ENCODE measurements at places on chromosomes 5 and 9.

GRCh38 chr9:95131023-95131943, 186.2 kb downstream of the FANCC start:
- DNase-seq: peak; percentile 56

DNA sequence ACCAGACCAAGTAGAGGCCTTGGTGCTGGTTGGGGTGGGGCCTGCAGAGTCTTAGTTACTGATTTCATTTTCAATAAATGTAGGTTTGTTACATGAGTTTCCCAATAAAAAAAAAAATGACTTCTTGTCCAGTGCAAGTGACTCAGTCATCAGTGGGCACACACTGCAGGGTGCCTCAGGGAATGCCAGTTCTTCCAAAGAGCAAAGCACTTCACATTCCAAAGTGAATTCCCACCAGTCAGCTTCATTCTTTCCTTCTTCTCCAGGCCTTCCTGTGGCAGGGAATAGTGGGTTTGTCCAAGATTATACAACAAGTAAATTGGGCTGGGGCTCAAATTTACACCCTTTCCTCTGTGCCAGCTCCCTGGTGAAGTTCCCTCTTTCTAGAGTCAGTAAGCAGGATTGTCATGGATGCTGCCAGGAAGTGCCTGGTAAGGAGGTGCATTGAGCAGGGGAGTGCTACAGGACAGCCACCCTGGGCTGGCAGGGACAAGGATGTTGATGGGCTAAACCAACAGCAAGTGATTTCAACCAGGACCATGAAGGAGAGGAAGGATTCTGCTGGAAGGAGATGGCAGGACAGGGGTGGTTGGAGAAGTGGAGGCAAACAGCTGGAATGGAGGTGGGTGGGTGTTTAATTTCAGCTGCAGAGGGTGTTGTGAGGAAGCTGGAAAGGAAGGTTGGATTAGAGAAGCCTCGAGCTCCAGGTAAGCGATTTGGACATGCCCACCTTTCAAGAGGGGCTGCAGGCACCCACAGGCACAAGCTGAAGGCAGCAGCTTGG, 3.7 kb upstream of the B4GALT7 start:
- DNase-seq: no peak

DNA sequence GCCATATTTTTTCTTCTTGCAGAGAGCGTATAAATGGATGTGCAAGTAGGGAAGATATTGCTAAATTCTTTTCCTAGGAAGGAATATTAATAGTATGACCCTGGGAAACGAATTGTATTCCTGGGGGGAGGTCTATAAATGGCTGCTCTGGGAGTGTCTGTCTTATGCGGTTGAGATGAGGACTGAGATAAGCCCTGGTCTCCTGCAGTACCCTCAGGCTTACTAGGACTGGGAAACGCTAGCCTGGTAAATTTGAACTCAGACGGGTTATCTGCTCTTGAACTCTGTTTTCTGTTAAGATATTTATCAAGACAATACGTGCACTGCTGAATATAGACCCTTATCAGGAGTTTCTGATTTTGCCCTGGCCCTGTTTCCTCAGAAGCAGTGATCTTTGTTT, 1126.4 kb upstream of the C9orf72 start:
- no peak for DNase-seq

- no peak for DNase-seq
These were observed 122.6 kb upstream of the SLC25A48 start for GRCh38 chr5:135711911-135712310.

GRCh38 chr5:146884066-146884626, 5.6 kb upstream of the PPP2R2B start:
- DNase-seq: no peak

DNA sequence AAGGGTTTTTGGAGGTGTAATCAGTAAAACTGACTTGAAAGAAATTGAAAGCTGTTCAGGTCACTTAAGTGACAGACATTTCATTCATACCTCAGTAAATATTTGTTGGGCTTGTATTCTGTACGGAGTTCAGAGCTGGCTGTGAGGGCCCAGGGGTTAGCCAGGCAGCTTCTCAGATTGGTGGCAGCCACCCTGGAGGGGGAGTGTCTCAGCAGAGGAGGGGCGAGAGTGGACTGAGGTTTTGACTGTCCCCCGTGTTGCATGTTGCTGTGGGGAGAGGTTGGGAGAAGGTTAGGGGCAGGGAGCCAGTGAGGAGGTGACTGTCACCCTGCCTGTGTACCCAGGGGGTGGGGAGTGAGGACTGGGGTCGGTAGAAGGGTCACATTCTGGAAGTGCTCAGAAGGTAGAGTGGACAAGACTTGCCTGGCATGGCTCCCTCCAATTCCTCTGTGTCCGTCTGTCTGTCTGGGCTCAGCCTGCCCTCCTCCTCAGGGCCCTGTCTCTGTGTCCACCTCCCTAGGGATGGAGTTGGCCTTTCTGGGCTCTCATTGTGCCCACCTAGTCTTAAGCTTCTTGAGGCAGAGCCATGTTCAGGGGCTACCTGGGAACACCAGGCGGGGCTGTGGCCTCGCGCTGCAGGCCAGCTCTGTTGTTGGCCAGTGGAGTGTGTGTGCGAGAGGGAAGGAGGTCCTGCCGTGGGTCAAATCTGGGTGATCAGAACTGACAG, 4.4 kb downstream of the PHF2 start:
- DNase-seq: no peak

DNA sequence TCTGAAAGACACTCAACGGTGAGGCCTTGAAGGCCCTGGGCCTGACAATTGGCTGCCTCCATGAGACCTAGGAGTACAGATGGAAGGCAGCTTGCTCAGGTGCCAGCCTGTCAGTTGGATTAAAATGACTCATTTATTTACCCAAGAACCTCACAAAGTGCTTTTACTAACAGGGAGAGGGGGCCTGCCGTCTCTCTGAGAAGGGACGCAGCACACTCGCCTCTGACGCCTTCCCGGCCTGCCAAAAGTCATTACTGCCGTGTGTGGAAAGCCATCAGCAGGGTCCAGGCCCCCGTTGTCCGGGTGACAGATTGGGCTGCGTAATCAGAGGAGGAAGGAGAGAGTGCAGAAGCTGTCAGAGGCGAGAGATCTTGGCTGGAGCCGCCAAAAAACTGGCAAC, 32.4 kb downstream of the DDX31 start:
- no peak for DNase-seq

- DNase-seq: no peak
These were observed 158.0 kb downstream of the MAPKAP1 start for GRCh38 chr9:125549039-125549438.

GRCh38 chr9:116355153-116355921, 201.7 kb downstream of the PAPPA start:
- no peak for DNase-seq

DNA sequence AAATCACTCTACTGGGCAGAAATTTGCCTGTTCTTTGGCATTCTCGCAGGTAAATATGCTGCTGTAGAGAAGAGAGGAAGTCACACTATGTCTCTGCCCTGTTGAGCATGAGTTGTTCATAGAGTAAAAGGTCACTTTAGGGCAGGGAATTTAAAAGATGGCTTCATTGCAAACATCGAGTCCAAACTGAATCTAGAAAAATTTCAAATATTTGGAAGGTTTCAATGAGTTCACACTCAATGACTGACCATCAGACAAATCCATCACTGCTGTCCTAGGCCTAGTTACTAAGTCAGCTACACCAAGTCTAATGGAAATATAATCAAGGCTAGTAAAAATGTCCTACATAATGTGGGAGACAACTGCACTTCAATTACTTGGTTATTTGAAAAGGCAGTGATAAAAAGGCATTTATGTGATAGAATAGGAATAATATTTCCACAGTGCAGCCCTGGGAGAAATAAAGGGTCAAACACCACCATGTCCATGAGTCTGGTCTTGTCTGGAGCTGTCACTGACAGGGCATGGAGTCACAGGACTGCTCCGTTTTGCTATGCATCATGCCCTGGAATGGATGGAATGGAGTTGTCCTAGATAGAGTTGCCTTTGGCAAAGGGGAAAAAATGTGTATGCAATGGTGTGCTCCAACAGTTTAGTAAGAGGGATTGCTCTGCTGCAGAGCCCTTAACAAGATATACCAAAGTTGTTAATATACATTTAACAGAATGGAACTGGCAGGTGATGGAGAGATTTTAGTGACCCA, 218.5 kb upstream of the DAPK1 start:
- no peak for DNase-seq

DNA sequence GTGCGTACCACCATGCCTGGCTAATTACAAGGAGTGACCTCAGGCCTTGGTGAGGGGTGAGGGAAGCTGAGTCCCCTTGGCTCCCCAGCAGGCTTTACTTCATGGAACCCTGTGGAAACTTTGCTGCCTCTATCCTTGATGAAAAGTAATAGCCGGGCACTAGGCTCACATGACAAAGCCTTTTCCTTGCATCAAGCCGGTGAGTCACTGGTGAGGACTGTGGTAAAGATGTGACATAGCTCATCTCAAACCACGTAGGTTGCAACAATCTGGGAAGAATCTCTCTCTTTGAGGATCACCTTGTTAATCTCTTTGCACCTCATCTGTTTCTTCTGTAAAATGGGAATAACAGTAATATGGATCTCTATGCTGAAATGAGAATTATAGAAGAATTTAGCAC, 116.3 kb upstream of the SLC25A48 start:
- DNase-seq: no peak

GRCh38 chr5:77170196-77170890, 40.1 kb upstream of the PDE8B start:
- no peak for DNase-seq

DNA sequence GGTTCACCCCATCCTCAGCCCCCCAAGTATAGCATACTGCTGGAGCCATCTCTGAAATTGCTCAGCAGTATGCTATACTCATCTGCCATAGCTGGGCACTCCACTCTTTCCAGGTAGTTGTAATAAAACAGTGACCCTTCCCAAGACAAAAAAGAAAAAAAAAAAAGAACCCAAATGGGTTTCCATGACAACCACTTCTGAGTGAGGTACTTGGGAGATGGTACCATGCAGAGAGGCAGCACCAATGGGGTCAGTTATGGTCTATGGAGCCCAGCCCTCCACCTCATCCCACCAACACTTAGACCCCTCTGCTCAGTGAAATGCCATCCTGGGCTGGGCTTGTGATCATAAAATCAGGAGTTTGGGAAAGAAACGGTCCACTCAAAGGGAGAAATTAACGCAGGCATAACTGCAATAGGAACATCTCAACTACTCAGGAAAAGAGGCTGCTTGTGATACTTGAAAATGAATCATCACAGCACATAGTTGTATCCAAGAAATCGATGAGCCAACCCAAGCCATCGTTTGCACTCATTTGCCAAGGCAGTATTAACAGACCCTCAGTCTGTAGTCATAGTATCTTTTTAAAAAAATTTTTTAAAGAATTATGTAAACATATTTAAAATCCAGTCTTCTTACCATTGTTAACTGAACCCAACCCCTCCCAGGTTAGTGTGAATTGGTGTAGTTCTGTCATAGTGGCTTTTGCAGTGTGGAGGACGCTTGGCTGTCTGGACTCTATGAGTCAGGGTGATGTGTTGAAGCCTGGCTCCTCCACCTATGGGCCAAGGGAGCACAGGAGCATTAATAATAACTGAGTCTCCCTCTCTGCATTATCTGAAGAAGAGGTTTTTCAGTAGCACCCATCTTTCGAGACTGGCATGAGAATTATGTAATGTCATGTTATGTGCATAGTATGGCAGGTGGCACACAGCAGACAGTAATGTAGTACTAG, 402.7 kb downstream of the SPOCK1 start:
- no peak for DNase-seq

- no peak for DNase-seq
These were observed 134.0 kb downstream of the DMRT2 start for GRCh38 chr9:1184146-1184545.
